H4 (cell line): ENCODE measurements at places on chromosomes 1 and 21. TPM values are rescaled to one million over a fixed set of nuclear protein-coding genes. Genes with fewer than 3 reads are reported as not detected.
A peak's percentile ranks its signal among the peaks of the same experiment; 100 is the strongest.

GRCh38 chr1:165168467-165168866 lies 188.0 kb downstream of the LMX1A start:
- no peak for DNase-seq

- DNase-seq = no peak
Observed at GRCh38 chr1:28466226-28466778, 39.5 kb upstream of the RCC1 start.

The VANGL2 gene
- total RNA-seq = 1.2 and 1.8 TPM in 2 replicates

DNA sequence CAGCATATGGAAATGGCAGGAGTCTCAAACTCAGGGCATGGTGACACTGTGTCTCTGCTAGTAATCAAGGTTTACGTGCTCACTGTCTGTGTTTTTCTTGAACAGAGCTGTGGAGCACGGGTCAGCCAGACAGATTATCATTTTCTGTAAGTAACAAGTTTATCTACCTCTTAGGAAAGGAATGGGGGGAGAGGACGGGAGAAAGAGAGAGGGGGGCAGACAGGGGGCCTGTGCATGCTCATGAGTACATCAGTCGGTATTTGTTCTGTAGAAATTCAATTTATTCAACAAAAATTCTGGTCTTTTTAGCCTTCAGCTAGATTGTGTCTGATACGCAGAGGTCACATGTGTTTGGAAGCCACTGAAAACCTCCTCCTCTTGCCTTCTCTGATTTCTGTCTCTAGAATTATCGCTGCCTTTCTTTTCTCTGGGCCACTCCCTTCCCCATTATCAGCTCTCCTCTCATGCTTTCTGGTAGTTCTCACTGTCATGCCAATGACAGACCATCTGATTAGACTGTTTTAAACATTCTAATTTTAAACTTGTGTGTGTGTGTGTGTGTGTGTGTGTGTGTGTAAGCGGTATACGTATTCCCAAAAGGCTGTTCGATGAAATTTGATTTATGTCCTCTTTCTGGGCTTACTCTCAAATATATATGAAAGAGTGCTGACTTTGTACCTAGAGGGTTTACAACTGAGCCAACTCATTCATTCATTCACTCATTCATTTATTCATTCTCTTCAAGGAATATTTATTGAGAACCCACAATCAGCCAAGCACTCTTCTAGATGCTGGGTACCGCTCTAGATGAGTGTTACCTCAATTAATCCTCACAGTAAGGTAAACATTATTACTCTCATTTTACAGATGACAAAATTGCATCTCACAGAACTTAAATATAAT lies 636.9 kb downstream of the KIF26B start:
- no peak for DNase-seq

The RIMKLA gene
- 0.85 and 1.0 TPM in 2 replicates for total RNA-seq

- no peak for DNase-seq
Observed at GRCh38 chr1:20540281-20540680, 12.1 kb upstream of the FAM43B start.

- no peak for DNase-seq
Observed at GRCh38 chr1:192633533-192634253, 2.3 kb upstream of the RGS13 start.

GRCh38 chr1:219529116-219529515 lies 83.8 kb downstream of the ZC3H11B start:
- DNase-seq = peak; percentile 65

The TMEM222 gene
- 30.7 and 33.4 TPM in 2 replicates for total RNA-seq

The KCNK1 gene
- total RNA-seq = 1.3 and 1.8 TPM in 2 replicates

DNA sequence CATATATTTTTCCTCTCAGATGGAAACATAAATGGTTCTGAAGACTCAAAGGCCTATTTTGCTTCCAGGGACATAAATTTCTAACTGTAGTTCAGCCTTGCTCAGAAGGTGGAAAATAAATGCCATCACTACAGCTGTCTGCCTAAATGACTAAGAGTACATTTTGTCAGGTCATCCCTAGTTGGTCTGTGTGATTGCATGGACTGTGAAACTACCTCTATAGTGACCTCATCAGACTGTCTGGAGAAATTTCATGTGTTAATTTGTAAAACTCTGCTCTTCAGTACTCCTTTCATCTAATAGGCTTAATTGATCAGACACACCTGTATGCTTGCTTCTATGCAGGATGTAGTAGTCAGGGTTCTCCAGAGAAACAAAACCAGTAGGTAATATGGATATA lies 886.9 kb downstream of the AMY1C start:
- peak; percentile 42 for DNase-seq

DNA sequence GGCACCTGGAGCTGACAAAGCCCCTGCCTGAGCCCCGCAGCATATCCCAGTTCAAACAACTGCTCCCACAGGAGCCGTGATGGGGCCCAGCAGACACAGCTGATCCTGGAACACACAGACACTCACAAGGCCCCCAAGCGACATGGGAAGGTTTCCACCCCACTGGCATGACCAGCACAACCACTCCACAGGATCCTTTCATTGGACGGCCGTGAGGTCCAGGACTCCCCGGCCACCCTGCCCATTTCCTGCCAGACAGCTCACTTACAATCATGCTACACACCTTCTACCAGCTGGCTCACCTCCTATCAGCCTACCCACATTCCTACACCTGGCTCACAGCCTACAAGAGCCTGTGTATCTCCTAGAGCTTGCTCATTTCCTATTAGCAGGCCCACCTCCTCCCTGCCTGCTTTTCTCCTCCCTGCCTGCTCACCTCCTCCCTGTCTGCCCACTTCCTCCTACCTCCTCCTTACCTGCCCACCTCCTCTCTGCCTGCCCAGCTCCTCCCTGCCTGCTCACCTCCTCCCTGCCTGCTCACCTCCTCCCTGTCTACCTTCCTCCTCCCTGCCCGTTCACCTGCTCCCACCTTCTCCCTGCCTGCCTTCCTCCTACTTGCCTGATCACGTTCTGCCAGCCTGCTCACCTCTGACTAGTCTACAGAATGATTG lies 73.9 kb downstream of the MATN1 start:
- no peak for DNase-seq

DNA sequence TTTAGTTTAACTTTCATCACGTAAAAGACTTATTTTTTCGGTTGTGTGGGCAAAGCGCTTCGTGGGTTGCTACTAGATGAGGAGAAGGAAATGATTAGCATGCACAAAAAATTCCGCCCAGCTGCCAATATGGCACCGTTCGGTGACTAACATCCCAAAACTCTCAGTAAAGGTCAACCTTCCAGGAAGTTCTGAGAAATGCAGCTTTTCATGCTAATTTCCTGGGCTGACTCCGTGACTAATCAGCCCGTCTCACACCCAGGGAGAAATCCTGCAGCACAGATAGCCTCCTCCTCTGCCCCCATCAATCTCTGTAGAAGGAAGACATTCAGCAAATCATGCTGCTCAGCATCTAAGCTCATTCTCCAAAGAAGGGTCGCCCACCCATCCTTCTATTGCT lies 34.1 kb downstream of the TMCO4 start:
- peak; percentile 80 for DNase-seq

- no peak for DNase-seq
Observed at GRCh38 chr21:44050276-44050675, 38.2 kb downstream of the TRAPPC10 start.

DNA sequence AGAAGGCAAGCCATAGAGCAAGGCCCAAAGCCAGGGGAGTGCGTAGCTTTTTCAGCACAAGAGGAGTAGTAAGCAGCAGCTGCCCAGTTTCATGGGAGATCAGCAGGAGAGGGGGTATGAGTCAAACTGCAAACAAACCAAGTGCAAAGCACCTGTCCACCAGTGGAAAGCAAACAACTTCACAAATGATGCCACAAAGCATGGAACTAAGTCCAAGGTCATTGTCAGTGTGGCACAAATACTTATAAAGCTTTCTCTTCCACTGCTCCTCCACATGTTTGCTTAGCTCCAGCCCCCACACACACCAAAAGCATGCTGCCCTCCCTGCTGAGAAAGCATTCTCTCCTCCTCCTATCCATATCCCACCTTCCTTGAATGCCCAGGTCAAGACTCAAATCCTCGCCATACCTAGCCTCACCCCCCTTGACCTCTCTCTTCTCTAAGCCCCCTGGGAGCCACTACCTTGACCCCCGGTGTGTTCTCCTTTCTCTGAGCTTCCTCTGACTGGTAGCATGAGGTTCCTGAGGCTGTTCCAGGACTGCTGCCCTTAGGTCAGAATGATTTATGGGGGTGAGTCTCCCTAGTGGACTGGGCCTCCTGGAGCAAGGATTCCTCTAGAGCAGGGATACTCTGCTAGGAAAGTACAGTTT lies 70.4 kb downstream of the DMAP1 start:
- no peak for DNase-seq

DNA sequence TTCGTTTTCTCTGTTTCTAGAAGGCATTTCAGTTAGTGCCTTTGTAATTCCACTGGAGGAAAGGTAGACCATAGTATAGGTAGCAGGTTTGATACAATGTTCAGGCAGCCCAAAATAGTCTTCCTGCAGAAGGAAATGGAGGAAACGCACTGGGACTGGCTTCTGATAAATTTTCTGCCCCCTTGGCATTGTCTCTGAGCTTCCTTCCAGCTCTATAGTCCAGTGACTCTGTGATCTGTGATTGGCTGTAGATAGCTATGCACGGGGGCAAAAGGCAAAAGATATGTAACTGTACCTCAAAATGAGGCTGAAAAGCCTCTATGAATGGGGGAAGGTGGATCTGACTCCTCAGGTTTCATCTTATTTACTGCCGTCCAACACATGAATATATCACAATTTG lies 5.8 kb upstream of the MAGOH start:
- DNase-seq = no peak

- DNase-seq = no peak
Observed at GRCh38 chr1:175797576-175797975, 54.2 kb upstream of the TNR start.

The FCER1A gene
- not detected in 2 replicates for total RNA-seq

- DNase-seq = peak; percentile 71
Observed at GRCh38 chr1:237677979-237678378, 212.7 kb downstream of the ZP4 start.

The KCNN3 gene
- total RNA-seq = 0.06 and 0.41 TPM in 2 replicates

DNA sequence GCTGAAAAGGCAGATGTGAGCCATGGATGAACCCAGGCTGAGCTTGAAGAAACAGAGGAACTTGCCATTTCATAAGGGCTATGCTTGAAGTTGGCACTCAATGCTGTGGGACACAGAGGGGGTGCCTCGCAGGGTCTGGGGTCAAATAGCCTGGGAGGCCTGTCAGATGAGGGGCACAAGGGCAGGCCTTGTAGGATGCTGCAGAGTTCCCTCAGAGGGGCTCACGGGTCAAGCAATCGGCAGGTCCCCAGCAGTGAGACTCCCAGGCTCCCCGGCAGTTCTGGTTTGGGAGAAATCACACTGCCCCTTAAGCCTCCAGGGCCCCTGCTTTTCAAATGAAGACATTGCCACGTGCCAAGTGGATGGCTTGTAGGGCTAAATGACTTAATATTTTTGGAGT lies 116.7 kb upstream of the GRIK3 start:
- DNase-seq = no peak

The CCSAP gene
- 9.4 and 10.3 TPM in 2 replicates for total RNA-seq

- DNase-seq = no peak
Observed at GRCh38 chr1:9286556-9286955, 6.1 kb upstream of the SPSB1 start.

GRCh38 chr1:29711582-29712283 lies 475.4 kb downstream of the PTPRU start:
- peak; percentile 66 for DNase-seq

The EFCAB14 gene
- 54.2 and 76.6 TPM in 2 replicates for total RNA-seq

The CRP gene
- not detected in 2 replicates for total RNA-seq

DNA sequence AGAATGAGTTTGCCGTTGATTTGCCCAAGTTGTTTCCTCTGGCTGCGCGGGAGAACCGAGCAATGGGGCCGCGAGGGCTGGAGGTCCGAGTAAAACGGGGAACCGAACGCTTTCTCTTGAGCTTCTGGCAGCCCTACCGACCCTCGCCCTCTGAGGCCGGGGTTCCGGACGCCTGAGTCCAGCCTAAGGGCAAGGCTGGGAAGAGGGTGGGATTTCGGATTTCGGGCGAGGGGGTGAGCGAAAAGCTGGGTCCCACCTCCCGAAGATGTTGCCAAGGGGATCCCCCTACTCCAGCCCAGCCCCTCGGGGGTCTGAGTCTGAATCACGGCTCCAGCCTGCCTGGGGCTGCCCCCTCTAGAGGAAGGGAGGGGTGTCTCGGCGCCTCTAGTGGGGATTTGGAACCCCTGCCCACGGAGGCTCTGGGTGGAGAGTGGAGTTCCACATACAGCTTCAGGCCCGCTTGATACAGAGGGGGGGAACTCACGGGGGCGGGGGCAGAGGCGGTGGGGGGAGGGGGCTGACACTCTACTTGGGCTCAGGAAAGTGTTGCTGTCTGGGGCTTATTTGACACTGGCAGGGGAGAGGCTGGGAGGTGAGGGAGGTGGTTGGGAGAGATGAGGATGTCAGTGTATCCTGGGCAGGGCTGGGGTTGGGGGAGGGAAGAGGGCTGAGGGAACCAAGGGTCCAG lies 617 bp downstream of the KIRREL1 start:
- no peak for DNase-seq

- DNase-seq = peak; percentile 46
Observed at GRCh38 chr1:40421431-40422384, 28.6 kb upstream of the ZFP69B start.

GRCh38 chr1:180800945-180801344 lies 111.8 kb upstream of the KIAA1614 start:
- no peak for DNase-seq

DNA sequence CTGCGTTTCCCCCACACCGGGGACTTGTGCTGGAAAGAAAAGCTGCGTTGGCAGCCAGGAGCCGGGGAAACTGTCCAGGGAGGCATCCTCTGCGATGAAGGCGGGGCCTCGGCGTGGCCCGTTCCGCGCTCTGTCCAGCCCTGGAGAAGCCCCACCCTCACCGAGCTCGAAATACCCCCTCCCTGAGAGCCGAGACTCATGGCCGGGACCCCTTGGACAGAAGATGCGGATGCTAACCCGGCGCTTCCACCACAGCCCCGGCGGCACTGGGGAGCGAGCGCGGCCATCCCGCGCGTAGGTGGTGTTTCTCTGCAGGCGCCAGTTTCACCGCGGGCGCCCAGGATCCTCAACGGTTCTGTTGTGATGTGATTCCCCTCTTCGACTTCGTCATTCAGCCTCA lies 31.6 kb downstream of the PDE9A start:
- no peak for DNase-seq

- peak; percentile 89 for DNase-seq
Observed at GRCh38 chr1:94579876-94580294, 38.3 kb upstream of the F3 start.

- peak; percentile 37 for DNase-seq
Observed at GRCh38 chr1:230905733-230906132, 37.4 kb upstream of the C1orf198 start.

- no peak for DNase-seq
Observed at GRCh38 chr21:44403106-44404020, 49.9 kb downstream of the TRPM2 start.

The KCNA2 gene
- total RNA-seq = 0.06 and 0.52 TPM in 2 replicates

GRCh38 chr1:48676376-48676775 lies 100.3 kb downstream of the BEND5 start:
- DNase-seq = no peak

GRCh38 chr1:66490816-66491215 lies 43.1 kb upstream of the SGIP1 start:
- no peak for DNase-seq

The NTMT2 gene
- total RNA-seq = not detected in 2 replicates
